ENCODE measurements at places on chromosomes 7 and 10. TPM values are rescaled to one million over a fixed set of nuclear protein-coding genes. Genes with fewer than 3 reads are reported as not detected.

The TMUB1 gene
- 61.8 TPM for total RNA-seq

The SFMBT2 gene
- total RNA-seq = 10.2 TPM

DNA sequence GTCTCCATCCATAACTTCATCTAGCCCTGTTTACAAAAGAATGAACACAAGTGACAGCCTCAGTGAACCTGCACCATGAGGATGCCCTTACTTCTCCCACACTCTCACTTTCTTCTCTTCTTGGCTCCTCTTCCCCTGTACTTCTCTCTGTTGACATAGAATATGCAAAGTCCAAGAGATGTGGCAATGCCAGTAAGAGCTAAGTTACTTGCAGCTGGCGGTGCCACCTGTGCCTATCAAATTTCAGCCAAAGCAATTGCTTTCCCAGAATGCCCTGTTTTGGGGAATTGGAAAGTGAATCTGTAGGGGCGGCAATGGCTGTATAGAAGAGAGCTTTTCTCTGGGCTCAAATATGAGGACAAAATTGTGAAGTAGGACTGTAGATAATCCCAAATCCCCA, 557.8 kb downstream of the AUTS2 start:
- DNase-seq = no peak
- H3K27ac ChIP-seq = no peak overlapping the region
- no peaks in the 10 kb centered on the region for H3K27me3 ChIP-seq
- no peaks in the 10 kb centered on the region for H3K36me3 ChIP-seq
- no peaks in the 10 kb centered on the region for H3K4me1 ChIP-seq
- H3K4me3 ChIP-seq = no peak overlapping the region

DNA sequence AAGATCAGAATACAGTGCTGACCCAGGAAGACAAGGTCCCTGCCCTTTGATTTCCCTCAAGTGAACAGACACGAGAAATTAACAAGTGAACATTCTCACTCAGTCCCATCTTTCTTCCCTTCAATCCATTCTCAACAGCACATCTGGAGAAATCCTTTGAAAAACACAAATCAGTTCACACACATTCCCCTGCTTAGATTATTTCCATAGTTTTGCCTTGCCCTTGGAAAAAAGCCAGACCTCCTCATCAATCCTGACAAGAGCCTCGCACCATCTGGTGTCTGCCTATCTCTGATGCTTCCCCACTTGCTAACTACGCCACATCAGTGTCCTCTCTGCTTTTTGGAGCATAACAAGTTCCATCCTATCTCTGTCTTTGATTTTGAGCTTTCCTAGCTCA, 94.4 kb upstream of the KIAA1217 start:
- peaks cover 5% of the 10 kb centered on the region for H3K4me1 ChIP-seq
- peak; percentile 26 for DNase-seq
- no peak overlapping the region for H3K4me3 ChIP-seq
- H3K27ac ChIP-seq = no peak overlapping the region
- no peaks in the 10 kb centered on the region for H3K27me3 ChIP-seq

DNA sequence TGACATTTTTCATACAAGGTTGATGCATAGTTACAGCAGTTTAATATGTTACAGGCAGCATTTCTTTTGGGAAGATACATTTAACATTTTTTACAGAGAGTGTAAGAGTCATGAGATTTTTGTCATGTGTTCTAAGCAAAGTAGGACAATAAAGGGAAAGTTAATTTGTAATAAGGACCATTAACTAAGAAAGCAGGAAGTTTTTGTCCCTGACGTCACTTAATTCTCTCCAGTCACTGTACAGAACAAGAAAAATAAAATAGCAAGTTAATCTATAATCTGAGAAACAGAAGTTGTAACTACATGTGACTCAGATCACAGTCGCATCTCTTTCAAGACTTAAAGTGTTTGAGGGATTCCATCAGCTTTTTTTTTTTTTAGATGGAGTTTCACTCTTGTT, 49.5 kb upstream of the CAPZA2 start:
- H3K27me3 ChIP-seq = no peaks in the 10 kb centered on the region
- H3K27ac ChIP-seq = no peak overlapping the region
- H3K4me3 ChIP-seq = no peak overlapping the region
- no peaks in the 10 kb centered on the region for H3K4me1 ChIP-seq
- H3K36me3 ChIP-seq = no peaks in the 10 kb centered on the region
- no peak for DNase-seq

DNA sequence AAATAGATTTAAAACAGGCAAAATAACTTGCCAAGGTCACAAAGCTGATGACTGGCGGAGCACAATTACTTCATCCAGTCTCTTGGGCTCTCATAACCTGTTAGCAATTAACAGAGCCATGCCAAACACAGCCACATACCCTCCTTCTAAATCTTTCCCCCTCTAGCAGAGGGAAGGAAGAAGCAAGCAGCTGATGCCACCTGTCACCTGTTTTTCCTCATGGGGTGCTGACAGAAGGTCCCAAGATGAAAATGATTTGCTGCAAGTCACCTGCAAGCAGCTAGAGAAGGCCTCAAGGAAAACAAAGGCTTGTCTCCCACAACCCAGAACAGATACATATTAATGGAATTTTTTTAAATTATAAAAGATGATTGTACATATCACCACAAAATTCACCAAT, 117.8 kb downstream of the GFRA1 start:
- DNase-seq = no peak
- no peaks in the 10 kb centered on the region for H3K4me1 ChIP-seq
- H3K27me3 ChIP-seq = no peaks in the 10 kb centered on the region
- no peak overlapping the region for H3K27ac ChIP-seq

DNA sequence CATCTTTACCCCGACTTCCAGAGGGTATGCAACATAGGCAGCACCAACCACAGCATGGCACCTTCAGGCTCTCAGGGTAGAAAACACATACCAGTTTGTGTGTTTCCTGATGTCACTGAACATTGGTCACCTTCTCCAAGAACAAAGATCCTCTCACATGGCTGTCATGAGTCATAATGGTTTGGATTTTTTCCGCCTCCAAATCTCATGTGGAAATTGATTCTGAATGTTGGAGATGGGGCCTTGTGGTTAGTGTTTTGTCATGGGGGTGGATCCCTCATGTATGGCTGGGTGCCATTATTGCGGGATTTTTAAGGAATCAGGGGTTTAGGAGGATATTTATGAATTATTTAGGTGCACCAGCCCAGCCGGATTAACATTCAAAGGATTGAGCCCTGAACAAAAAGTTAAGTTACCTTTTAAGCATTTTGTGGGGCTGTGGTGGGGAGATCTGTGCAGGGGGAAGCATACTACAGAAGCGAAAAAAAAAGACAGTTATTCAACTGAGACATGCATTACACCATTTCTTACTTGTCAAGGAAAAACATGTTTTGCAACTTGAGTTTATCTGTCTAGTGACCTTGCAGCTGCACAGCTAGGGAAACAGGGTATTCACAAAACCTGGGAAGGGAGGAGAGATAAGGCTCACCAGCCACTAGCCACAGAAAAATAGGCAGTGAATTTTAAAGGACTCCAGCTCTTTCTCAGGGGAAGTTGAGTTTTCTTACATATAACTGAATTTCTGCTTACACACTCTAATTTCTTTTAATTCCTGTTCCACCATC, 774.1 kb upstream of the AUTS2 start:
- H3K27ac ChIP-seq = no peak overlapping the region
- no peaks in the 10 kb centered on the region for H3K4me1 ChIP-seq
- H3K27me3 ChIP-seq = no peaks in the 10 kb centered on the region
- H3K4me3 ChIP-seq = no peak overlapping the region
- no peaks in the 10 kb centered on the region for H3K36me3 ChIP-seq

DNA sequence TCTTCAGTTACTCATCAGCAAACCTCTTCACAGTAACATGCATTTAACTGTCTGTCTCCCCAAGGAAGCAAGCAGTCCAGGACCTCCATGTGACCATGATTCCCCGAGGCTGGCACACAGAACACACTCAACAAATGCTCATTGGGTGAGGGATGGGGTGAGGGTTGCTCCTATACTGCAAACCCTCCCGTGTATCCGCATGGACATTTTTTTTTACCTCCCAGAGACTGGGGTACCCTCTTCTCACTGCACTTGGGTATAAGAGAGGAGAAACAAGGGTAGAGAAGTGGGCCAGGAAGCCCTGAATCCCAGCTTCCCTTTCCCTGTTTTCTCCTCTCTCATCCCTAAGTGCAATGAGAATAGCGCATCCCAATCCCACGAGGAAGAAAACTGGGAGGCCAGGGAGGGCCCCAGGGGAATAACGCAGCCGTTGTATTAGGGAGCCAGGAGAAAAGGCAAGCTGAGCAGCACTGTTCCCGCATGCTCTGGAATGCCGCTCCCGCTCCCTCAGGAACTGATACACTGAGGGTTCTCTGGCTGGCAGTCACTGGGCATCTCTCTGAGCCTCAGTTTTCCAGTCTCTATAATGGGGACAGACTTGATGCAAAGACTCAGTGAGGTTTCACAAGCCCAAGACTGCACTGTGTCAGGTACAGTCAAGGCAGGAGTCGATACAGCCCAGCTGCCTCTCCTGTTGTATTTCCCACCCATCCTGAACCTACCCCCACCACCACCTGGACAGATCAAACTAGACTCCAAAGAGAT, 134.6 kb downstream of the GRID1 start:
- H3K4me1 ChIP-seq = no peaks in the 10 kb centered on the region
- no peak for DNase-seq
- H3K36me3 ChIP-seq = no peaks in the 10 kb centered on the region

- no peaks in the 10 kb centered on the region for H3K4me1 ChIP-seq
- no peak overlapping the region for H3K4me3 ChIP-seq
- DNase-seq = no peak
- no peak overlapping the region for H3K27ac ChIP-seq
Observed at GRCh38 chr7:66957595-66958290, 36.7 kb downstream of the TMEM248 start.

- H3K27me3 ChIP-seq = no peaks in the 10 kb centered on the region
- H3K36me3 ChIP-seq = peaks cover 9% of the 10 kb centered on the region
- no peak overlapping the region for H3K4me3 ChIP-seq
- no peak overlapping the region for H3K27ac ChIP-seq
- no peak for DNase-seq
Observed at GRCh38 chr7:139702811-139703486, 74.8 kb downstream of the HIPK2 start.

The NAT16 gene
- not detected for total RNA-seq

DNA sequence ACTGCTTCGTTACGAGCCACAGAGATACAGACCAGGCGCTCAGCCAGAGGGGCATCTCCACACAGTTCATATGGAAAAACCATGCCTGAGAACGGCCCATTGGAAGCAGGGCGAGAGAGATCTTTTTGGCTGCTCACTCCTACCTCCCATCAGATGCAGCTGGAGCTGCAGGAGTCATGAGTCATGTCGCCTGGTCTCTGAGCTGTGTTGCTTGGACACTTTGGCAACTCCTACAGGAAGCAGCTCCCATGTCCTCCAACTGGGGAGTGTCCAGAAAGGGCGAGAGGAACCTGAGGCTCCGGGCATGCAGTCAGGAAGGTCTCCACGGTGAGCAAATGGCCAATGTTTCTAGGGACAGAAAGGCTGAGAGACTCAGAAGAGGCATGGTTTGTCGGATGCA, 24.9 kb downstream of the INSIG1 start:
- peaks cover 49% of the 10 kb centered on the region for H3K27me3 ChIP-seq
- no peaks in the 10 kb centered on the region for H3K36me3 ChIP-seq
- H3K4me3 ChIP-seq = no peak overlapping the region
- no peak overlapping the region for H3K27ac ChIP-seq
- no peaks in the 10 kb centered on the region for H3K4me1 ChIP-seq
- no peak for DNase-seq

- H3K4me1 ChIP-seq = peaks cover 27% of the 10 kb centered on the region
- H3K27me3 ChIP-seq = no peaks in the 10 kb centered on the region
- no peak overlapping the region for H3K4me3 ChIP-seq
- DNase-seq = no peak
- no peak overlapping the region for H3K27ac ChIP-seq
- H3K36me3 ChIP-seq = no peaks in the 10 kb centered on the region
Observed at GRCh38 chr10:77905086-77905748, 21.3 kb downstream of the DLG5 start.

GRCh38 chr7:80604436-80604835, 34.0 kb upstream of the CD36 start:
- DNase-seq = no peak
- no peak overlapping the region for H3K27ac ChIP-seq
- no peaks in the 10 kb centered on the region for H3K27me3 ChIP-seq
- no peak overlapping the region for H3K4me3 ChIP-seq
- H3K36me3 ChIP-seq = no peaks in the 10 kb centered on the region
